ENCODE measurements at places on chromosomes 5 and 9.

GRCh38 chr5:74212336-74212735 is 428.2 kb downstream of the ENC1 start:
- DNase-seq = no peak

- DNase-seq = no peak
Measured at GRCh38 chr9:10146517-10147331, 466.1 kb downstream of the PTPRD start.

DNA sequence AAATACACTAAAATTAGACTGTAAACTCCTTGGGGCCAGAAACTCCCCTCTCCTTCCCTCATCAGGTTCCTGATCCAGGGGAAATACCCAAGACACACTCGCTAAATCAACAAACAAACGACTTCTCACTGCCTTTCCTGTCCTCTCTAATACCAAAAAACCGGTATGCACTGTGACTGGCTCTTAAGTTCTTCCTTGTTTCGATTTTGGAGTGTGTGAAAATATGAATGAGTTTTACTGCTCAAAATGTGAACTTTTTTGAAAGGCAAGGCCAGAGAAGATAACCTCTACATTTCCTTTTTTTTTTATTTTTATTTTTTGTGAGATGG is 81.1 kb upstream of the EPB41L4B start:
- DNase-seq = no peak

GRCh38 chr5:41539454-41539853 is 29.1 kb upstream of the PLCXD3 start:
- no peak for DNase-seq

DNA sequence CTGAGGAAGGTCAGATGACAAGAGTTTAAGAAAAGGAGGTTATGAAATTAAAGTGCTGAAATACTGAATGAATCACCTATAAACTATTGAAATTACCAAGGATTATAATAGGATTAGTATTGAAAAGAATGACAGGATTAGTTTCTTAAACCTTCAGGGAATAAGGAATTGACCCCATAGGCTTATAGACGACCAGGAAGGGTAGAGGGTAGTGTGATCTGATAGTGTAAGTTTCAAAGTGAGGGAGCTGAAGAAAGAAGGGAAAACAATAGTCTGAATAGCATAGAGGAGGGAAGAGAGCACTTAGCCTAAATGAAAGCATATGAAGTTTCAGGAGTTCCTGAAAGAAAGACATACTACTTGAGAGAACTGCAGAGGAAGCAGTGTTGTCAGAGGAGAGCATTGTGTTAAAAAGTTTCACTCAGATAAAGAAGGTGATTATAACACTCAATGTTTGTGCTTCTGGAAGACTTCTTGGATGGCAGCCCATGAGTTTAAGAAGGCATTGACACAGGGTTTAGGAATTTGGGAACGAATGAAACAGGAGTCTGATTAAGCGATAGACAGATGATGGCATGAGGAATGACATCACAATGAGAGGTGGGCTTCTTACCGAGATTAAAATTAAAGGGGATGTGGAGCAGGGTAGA is 557.9 kb upstream of the GRAMD2B start:
- no peak for DNase-seq

DNA sequence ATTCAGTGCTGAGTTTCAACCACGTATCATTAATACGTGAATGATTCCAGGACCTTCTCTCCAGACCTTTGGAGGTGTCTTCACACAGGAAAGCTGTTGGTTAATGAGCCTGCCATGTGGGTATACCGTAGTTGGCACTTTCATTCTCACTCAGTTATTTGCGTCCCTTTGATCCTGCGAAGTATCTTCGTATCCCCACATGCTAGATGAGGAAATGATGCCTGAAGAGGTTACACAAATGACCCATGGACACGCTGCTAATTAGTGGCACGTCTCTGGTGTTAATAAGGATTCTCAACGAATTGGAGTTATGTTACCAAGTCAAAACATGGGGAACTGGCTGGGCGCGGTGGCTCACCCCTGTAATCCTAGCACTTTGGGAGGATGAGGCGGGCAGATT is 65.7 kb upstream of the GNE start:
- no peak for DNase-seq

DNA sequence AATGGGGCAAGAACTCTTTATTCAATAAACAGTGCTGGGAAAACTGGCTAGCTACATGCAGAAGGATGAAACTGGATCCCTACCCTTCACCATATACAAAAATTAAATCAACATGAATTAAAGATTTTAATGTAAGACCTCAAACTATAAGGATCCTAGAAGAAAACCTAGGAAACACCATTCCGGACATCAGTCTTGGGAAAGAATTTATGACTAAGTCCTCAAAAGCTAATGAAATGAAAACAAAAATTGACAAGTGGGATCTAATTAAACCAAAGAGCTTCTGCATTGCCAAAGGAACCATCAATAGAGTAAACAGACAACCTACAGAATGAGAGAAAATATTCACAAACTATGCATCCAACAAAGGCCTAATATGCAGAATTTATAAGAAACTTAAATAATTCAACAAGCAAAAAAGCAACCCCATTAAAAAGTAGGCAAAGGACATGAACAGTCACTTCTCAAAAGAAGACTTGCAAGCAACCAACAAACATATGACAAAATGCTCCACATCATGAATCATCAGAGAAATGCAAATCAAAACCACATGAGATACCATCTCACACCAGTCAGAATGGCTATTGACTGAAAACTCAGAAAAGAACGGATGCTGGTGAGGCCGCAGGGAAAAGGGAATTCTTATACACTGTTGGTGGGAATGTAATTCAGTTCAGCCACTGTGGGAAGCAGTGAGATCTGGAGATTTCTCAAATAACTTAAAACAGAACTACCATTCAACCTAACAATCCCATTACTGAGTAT is 104.3 kb upstream of the MAP3K1 start:
- DNase-seq = no peak

DNA sequence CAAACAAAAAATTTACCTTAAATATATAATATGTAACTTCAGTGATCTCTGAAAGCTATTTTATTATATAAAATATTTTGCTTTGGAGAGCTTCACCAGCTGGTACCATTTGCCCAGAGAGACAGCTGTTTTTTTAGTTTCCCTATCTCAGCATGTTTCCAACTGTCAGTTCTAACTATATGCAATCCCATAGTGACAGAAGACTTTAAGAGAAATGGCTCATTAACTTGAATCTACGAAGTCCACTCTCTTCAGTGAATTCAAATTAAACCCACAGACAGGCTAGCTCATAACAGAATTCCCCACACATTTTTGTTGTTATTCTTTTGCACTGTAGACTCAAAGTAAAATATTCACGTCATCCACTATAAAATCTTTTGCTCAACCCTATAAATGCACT is 251.8 kb upstream of the POU5F2 start:
- DNase-seq = no peak

- no peak for DNase-seq
Measured at GRCh38 chr5:68270399-68270975, 54.9 kb downstream of the PIK3R1 start.

DNA sequence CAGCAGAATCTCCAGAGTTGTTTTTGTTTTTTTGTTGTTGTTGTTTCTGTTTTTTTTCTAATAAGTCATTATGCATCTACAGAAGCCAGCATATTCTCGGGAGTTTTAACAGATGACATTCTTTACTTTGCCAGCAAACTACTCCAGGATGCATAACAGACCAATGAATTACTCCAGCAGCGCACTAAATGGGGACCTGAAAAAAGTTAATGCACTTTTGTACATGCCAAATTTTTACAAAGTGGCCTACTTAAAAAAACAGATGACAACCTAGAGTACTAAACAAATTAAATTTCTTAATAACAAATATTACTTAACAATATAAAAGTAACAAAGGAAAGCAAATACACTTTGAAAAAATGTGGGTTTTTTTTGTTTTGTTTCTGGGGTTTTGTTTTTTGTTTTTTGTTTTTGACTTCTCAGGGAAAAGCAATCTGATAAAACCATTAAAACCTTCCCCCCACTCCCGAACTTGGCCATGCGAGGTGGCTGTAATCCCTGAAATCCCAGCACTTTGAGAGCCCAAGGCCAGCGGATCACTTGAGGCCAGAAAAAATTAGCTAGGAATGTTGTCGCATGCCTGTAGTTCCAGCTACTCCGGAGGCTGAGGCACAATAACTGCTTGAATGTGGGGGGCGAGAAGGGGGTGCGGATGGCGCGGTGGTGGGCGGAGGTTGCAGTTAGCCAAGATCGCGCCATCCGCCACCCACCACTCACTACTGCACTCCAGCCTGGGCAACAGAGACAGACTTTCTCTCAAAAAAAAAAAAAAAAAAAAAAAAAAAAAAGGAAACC is 352.4 kb downstream of the CETN3 start:
- no peak for DNase-seq

DNA sequence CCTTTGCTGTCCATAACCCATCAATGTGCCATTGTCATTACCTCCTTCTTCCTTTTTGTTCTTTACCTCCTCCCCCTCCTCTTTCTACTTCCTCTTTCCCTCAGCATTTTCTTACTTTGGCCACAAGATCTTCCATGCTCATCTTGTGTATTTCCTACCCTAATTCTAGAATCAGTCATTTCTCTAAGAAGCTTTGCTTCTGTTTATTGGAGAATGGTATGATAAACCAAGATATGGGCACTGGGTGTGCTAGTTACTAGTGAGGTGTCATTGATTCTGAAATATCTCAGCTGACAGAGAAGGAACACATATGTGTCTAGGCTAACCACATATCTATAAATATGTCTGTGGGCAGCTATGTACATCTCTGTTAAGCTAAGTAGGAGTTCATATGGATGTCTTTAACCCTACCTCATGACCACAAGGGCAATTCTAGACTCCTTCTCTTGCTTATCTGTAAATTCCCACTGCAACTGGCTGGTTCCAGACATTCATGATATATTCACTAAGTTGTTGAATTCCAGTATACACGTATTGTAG is 2051.3 kb upstream of the CDH9 start:
- no peak for DNase-seq

- no peak for DNase-seq
Measured at GRCh38 chr5:61438298-61438970, 106.4 kb downstream of the ZSWIM6 start.

DNA sequence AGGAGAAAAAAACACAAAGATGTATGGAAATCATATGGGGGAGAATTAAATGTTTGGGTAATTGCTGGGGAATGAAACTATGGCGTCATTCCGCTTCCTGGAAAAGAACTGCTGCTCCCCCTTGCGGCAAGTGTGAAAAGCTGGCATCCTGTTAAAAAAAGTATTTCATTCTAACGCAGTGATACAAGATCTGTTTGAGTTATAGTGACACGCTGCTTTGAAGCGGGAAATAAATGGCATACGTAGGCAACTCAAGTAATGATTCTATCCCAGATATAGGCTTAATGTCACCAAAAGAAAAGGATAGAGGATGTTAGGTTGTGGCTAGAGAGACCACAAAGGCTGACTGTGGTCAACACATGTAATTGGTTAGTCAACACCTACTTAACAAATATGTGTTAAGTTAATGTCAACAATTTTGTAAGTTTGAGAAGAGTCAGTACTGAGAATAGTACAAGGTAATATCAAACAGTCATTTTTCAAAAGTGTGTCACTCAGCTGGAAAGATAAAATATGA is 70.2 kb upstream of the ALDH1A1 start:
- DNase-seq = peak; percentile 17
